T-cell (primary cell): ENCODE measurements at places on chromosomes 13 and 19.

- DNase-seq: no peak
These were observed 224.6 kb upstream of the GPC6 start for GRCh38 chr13:93001866-93002461.

DNA sequence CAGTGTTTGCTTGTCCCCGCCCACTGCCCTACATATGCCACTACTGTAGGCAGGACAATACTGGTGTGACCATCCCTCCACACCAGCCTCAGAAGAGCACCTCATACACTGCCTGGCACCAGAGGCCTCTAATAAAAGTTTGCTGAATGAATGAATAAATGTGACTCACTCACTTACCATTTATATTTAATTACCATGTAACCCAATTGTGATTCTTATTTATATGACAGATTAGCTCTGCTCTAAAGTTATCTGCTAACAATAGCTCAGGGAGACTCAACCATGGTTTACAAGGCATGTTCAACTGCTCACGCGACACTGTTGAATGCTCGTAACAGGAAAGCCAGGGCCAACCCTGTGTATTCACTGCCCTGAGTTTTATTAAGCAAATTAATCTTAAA is 66.0 kb upstream of the DOCK9 start:
- DNase-seq: no peak

GRCh38 chr19:46806656-46807055 is 18.3 kb upstream of the SLC1A5 start:
- no peak for DNase-seq

- no peak for DNase-seq
These were observed 153.2 kb downstream of the ZNF536 start for GRCh38 chr19:30525383-30525782.

GRCh38 chr19:15290166-15290565 is 42.2 kb downstream of the BRD4 start:
- no peak for DNase-seq

GRCh38 chr19:5138606-5139582 is 170.0 kb downstream of the KDM4B start:
- DNase-seq: peak; percentile 62

GRCh38 chr19:18833849-18834643 is 2.3 kb downstream of the UPF1 start:
- no peak for DNase-seq

DNA sequence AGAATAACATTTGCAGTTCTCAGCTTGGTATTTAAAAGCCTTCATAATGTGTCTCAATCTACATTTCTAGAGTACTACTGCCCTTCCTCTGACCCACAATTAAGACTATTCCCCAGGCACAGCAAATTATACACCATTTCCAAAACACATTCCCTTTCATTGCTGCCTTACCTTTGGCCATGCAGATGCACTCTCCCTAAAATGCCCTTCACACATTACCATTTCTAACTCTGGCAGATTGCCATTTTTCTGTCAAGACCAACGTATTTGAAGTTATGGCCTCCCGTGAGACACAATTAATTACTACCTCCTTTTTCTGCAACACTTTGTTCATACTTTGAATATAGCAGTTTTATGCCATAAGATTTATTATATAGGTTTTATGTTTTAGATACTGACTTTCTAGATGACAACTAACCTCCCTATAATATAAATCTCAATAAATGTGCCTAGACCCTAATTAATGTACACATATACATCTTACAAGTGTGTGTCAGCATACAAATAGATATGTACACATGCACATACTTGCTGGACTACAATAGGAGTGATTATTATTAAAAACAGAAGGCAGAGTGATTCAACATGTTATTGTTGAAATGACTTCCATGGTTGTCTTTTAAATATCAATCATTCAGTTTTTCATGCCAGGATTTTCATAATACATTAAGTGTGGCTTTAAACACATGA is 2902.5 kb downstream of the PCDH9 start:
- no peak for DNase-seq

DNA sequence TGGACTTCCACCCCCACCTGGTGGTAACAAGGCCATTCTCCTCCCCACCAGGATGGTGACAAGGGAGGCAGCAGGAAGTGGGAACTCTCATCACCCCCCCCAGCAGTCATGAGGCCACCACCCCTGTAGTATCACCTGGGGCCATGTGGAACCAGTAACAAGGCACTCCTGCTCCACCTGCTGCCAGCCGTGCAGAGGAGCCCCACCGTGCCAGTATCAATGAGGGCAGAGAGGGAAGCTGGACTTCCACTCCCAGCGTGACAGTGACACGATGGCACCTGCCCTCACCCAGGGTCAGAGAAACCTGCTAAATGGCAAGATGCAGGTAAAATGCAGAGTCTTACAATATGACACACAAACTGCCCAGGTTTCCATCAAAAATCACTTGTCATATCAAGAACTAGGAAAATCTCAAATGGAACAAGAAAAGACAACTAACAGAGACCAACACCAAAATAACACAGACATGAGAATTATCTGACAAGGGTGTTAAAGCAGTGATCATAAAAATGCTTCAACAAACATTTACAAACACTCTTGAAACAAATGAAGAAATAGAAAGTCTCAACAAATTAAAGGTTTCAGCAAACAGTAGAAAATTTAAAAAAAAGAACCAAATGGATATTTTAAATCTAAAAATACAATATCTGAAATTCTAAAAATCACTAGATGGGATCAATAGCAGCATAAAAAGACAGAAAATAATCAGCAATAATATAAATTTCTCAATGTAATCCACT is 9.1 kb upstream of the SPACA7 start:
- DNase-seq: no peak
